ENCODE measurements at places on chromosomes 2 and 18.

- DNase-seq, result no peak
These were observed 122.3 kb upstream of the RAB6C start for GRCh38 chr2:129857200-129857599.

DNA sequence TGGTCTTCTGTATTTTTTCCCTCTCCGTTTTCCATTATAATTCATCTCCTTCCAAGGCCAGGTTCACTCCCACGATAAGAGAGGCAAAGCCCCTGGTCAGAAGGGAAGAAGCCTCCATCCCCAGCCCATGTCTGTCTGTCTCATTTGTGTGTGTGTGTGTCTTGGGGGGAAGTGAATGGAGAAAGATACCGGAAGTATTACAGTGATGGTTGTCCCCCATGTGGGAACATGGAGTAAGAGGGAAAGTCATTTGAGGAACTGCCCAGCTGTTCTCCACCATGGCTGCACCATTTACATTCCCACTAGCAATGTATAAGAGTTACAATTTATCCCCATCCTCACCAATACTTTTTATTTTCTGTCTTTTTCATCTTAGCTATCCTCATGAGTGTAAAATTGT, 113.6 kb upstream of the ATP8B1 start:
- no peak for DNase-seq

- DNase-seq, result peak; percentile 40
These were observed 186.6 kb downstream of the NRP2 start for GRCh38 chr2:205868773-205869333.

- DNase-seq, result no peak
These were observed 75.9 kb downstream of the SFXN5 start for GRCh38 chr2:72995430-72996116.

- DNase-seq, result no peak
These were observed 171.2 kb upstream of the NCK2 start for GRCh38 chr2:105573490-105573889.

Measured in COLO829 (cell line).